ENCODE measurements at places on chromosomes 3 and 15.

GRCh38 chr3:128432971-128433836, 33.5 kb downstream of the DNAJB8 start:
- DNase-seq = no peak

GRCh38 chr3:194833114-194833910, 147.6 kb downstream of the FAM43A start:
- no peak for DNase-seq

GRCh38 chr3:169052465-169053302, 610.8 kb downstream of the MECOM start:
- DNase-seq = no peak

DNA sequence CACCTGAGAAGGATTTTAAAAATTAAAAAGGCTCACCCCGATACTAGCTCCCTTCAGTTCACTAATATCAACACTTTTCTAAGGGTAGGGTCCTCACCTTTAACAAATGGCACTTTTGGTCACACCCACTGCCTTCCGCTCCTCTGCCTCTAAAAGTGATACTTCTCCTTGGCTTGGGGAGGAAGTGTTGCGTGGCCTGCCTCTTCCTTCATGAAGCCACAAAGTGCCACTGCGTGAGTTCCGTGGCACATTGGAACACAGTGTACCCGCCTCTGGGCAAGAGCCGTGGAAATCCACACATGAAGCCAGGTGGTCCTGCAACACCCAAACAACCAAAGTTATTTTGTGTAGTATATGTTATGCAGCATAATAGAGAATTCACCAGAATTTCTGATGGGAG, 3.9 kb downstream of the B4GALT4 start:
- DNase-seq = no peak

- no peak for DNase-seq
These were observed 47.9 kb upstream of the DCLK3 start for GRCh38 chr3:36812240-36812639.

GRCh38 chr3:40914475-40914874, 284.8 kb upstream of the CTNNB1 start:
- no peak for DNase-seq

GRCh38 chr15:78855746-78856145, 16.9 kb upstream of the MORF4L1 start:
- DNase-seq = no peak

DNA sequence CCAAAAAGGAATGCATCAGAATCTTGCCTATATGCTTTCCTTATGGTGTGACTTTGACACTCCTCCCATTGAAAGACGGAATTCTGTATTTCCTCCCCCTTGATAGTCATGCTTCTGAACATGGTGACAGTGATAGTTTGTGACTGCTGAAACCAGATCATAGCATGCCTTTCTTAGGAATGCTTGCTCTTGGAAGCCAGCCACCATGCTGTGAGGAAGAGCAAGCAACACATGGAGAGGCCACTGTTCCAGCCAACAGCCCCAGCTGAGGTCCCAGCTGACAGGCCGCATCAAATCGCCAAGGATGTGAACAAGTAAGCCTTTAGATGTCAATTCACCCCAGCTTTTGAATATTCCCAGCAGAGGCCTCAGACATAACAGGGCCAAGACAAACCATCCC, 100.1 kb downstream of the IGF2BP2 start:
- DNase-seq = no peak

DNA sequence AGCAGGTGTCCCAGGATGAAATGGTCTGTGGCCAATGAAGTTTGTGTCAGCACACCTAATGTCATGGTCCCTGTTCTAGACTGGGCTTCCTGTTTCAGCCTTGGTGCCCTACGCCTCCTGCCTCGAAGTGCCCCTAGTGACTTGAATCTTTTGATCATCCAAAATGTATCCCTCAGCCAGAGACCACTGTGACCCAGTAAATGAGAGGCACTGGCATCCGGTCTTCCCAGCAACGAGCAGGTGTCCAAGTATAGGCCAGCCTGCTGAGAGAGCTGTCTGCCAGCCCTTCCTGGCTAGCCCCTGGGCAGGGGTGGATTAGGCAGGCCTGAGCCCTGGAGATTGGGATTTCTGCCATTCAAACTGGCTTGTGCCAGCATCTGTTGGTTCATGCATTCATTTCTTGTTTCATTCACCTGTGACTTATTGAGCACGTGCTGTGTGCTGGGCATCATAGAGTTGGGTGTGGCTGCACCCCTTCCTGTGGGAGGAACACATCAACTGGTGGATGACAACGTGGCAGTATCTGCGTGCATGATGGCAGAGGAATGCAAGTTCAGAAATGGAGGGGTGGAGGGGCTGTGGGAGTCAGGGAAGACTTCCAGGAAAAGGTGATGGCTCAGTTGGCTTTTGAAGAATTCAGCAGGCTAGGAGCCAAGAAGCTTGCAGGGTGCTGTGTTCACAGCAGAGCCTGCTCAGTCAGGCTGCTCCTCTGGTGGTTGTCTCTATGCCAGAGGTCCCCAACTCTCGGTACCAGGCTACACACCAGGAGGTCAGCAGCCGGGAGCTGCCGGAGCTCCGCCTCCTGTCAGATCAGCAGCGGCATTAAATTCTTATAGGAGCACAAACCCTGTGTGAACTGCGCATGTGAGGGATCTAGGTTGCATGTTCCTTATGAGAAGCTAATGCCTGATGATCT, 21.6 kb downstream of the ESYT3 start:
- no peak for DNase-seq

GRCh38 chr15:48144889-48145288, 24.1 kb downstream of the SLC24A5 start:
- no peak for DNase-seq

GRCh38 chr15:68678746-68679145, 100.0 kb downstream of the CORO2B start:
- DNase-seq = no peak

DNA sequence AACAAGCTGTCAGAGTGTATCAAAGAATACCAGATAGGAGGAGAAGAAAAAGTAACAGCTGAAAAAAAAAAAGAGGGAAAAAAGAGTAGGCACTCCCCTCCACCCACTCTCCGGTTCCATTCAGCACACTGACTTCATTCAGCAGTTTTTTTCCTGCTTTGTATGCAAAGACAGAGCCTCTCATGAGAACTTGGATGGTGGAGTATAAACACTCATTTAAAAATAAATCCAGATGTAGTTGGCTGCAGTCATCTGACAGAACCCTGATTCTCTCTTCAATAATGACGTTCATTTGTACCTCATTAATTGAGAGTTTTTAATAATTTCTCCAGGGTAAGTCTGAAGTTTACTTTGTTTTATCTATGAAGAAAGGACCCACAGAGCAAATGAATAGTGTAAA, 81.0 kb downstream of the TMEM108 start:
- DNase-seq = no peak

DNA sequence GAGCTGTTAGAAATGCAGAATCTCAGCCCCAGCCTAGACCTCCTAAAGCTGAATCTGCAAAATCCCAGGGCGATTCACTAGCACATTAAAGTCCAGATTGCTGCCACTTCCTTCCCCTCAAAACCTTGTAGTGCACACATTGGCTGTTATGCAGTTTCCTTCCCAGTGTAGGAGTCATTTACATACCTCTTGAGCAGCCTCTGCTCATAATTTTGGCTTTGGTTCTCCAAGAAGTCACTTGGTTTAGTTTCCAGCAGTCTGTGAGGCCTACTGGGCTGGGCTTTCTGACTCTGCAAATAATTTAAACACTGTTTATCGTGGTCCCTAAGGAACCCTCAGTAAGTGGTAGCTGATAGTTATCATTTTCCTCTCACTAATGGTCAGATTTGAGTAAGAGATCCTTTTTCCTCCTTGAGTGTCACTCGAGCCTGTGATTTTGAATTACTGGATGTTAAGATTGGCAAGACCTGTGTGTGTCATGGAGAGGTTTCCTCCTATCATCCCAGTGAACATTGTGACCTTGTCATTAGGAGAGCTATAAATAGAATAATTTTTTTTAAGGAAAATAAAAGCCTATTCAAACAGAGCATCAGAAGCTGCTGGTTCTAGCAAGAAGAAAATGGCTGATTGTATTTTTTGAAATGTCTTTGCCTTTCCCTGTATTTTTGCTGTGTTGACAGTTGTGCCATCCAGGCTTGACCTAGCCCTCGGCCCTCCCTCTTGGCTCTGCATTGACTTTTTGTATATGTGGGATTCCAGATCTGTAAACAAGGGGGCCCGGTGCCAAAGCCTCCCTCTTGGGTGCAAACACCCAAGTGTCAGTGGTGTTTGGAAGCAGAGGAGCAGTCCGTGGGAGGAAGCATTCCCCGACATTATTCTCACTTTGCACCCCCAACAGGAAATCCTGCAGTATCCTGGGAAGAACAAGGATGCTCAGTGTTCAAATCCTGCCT, 134.8 kb upstream of the ANKRD28 start:
- no peak for DNase-seq

- DNase-seq = no peak
These were observed 1.8 kb downstream of the FOXL2 start for GRCh38 chr3:138944929-138945708.

DNA sequence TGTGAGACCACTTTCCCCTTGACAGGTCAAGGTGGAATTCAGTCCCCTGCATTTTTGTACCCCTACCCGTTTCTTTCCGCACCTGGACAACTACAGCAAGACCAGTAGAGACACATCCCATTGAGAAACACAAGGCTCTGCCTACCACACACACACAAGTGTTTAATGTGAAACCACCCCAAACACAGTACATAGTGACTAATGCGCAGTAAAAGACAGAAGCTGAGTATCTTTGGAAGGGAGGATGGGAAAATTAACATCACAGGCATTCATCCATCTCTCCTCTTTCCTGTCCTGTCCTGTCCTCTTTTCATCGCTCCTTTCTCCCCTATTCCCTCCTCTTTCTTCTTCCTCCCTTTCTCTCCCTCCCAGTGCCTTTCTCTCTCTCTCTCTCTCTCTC, 64.8 kb downstream of the SCN11A start:
- no peak for DNase-seq

DNA sequence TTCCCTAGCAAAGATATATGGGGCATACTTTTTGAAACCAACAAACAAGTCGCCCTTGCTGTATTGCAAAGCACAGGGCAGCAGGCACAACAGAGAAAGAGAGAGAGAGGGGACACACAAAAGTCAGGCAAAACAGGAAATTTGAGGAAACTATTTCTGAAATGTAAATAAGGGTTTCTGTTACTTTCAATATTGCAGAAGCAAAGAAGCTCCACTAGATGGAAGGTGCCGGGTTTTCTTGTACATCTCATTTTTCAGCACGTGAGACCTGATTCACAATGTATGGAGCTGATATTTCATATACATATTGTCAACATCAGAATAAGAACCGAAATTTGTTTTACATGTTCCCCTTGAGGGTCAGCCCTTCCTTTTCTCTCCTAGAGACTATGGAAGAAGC, 127.4 kb downstream of the FOXP1 start:
- DNase-seq = no peak

- DNase-seq = no peak
These were observed 507.5 kb upstream of the TGFBR2 start for GRCh38 chr3:30098653-30099455.

GRCh38 chr3:188051801-188052168, 102.2 kb upstream of the LPP start:
- no peak for DNase-seq

DNA sequence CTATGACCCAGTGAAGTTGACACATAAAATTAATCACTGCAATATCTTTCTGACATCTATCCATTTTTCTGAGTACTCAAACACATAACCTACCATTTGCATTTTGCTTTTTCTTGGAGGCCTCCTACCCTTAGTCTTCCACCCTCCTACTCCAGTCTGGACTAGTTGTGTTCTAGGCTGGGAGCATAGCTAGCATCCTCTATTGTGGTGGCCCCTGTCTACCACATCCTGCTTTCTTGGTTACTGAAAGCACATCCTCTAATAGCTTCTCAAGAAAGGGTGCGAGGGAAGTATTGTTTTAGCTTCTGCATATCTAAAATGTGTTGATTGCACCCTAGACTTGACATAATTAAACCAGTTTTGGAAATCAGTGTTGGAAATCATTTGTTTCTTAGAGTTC, 176.5 kb downstream of the THSD4 start:
- DNase-seq = no peak

GRCh38 chr3:167882057-167882667, 146.6 kb downstream of the SERPINI1 start:
- DNase-seq = no peak

- DNase-seq = no peak
These were observed 38.6 kb downstream of the PRICKLE2 start for GRCh38 chr3:64186667-64187064.

GRCh38 chr3:110995461-110996231, 76.0 kb upstream of the NECTIN3 start:
- no peak for DNase-seq

DNA sequence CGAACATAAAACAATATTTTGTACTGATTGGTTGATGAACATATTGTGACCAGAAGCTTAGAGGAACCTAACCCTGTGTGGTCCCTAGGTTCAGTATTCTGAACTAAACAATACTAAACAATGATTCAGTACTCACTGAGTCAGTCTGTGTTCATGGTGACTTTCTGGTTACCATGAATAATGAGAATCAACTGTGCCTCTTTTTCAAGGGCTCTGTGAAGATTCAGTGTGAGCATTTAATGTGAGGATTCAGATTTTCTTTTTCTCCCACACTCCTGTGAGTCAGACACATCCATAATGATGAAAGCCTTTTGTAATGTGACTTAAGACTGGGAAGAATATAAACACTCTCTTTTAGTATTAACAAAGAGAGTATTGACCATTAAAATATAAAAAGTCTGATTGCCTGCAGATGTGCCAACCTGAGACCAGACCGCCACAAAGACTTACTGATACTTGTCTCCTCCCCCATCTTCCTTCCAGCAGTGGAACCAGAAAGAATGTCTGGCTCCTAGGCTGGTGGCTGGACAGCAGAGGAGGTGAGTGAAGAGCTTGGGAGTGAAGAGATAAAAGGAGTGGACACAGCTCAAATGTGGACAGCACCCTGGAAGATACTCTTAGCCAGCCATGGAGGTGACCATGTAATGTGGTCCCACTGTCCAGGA, 17.6 kb upstream of the ACTL6A start:
- DNase-seq = no peak

- DNase-seq = no peak
These were observed 4.4 kb upstream of the NEO1 start for GRCh38 chr15:73047882-73048281.

GRCh38 chr3:71177375-71177774, 406.2 kb downstream of the FOXP1 start:
- no peak for DNase-seq
